ENCODE measurements at places on chromosomes 2 and 18.
A peak's percentile ranks its signal among the peaks of the same experiment; 100 is the strongest.

- no peak for DNase-seq
Measured at GRCh38 chr2:202418511-202418910, 42.4 kb downstream of the BMPR2 start.

GRCh38 chr2:203744091-203744490 lies 37.7 kb downstream of the CD28 start:
- no peak for DNase-seq

GRCh38 chr2:119683713-119684443 lies 4.9 kb downstream of the TMEM177 start:
- DNase-seq, result no peak

DNA sequence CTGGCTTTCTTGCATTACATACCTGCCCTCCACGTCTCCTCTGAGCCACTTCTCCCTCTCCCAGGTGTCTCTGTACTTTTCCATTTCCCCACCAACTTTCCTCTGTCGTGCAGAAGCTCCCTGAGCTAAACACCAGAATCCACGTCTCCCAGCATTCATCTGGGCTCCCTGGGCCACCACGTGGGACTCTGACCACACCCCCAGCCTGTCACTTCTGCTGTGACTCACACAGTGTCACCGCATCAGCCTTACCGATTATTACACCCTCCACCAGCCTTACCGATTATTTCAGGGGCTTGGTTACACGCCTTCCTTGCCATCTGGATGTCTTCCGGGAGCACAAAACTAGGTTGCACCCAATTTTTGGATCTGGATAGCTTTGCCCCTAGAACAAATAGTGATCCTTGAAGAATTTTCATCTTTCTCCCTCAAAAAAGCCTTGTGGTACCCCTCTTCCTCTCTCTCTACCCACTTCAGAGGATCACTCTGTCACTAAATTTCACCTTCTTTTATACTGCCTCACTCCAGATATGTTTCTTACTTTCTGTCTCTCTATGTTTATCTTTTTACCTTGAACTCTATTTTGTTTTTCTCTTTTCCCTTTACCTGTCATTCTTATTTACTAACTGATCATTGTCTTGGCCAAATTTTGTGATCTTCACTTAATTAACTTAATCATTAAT lies 136.9 kb upstream of the CAB39 start:
- peak; percentile 8 for DNase-seq

DNA sequence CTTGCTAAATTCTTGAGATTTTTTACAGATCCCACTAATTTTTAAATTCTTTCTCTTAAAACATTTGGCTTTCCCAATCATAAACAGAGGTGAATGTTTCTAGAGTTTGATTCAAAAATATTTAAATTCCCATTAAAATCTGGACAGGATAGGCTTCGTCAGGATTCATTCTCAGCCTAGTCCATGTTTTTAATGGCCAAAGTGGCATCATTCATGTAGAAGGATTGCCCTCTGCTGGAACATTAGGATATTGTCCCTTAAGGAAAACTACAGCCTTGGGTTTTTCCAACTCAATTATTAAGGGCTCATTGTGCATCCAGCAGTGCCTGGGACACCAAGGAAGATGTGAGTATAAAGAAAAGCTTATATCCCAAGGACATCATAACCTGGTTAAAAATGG lies 71.7 kb downstream of the TPGS2 start:
- DNase-seq, result no peak

GRCh38 chr2:160399880-160400279 lies 93.7 kb downstream of the RBMS1 start:
- DNase-seq, result no peak

GRCh38 chr2:168054657-168055056 lies 192.7 kb downstream of the STK39 start:
- no peak for DNase-seq

- DNase-seq, result no peak
Measured at GRCh38 chr2:97868986-97869721, 126.6 kb downstream of the TMEM131 start.

- DNase-seq, result no peak
Measured at GRCh38 chr2:128379021-128380015, 60.6 kb upstream of the HS6ST1 start.

GRCh38 chr2:85216927-85217326 lies 83.7 kb downstream of the TCF7L1 start:
- DNase-seq, result no peak

DNA sequence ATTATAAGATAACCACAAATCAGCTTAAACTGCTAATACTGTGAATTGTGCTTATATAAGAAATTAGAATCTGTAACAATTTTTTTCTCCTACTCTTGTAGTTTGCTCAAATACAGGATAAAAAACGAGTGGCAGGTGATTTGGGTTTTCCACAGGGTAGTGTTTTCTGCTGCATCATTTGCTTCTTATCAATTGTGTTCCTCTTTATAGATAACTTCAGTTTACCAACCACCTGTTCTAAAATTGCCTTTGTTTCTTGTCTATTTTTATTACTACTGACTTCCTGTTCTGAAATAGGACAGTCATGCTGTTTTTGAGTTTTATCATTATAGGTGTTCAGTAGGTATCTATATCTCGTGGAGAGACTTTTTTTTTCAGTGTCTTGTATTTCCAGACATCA lies 56.9 kb downstream of the MFSD6 start:
- DNase-seq, result no peak

- DNase-seq, result no peak
Measured at GRCh38 chr2:54969295-54969939, 80.8 kb downstream of the RTN4 start.

Measured in stimulated activated CD4-positive, alpha-beta T cell treated with anti-CD3 and anti-CD28 coated beads, Interleukin-12 subunit alpha, Interleukin-12 subunit beta, amount 100 ng/mL, for 4 hours (primary cell).